ENCODE measurements at places on chromosomes 4 and X.

GRCh38 chr4:70660106-70660505 is 6.2 kb downstream of the JCHAIN start:
- DNase-seq = no peak

GRCh38 chrX:100662796-100663195 is 18.8 kb downstream of the SRPX2 start:
- no peak for DNase-seq

DNA sequence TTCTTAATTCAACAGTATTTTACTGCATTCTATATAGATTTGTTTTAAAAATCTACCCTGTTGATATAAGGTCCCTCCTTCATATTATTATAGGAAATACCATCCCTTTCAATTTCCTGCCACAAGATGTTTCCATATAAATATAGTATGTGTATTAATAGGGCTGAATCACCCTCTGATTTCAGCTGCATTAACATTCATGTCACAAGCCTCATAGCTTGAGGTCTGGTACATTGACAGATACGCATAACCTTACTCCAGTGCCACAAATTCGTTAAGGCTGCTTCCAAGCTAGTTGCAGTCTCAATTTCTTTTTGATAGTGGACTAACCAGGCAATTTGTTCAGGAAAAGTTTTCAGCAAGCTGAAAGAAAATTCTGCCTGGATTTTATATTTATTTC is 128.4 kb downstream of the KLHL34 start:
- DNase-seq = no peak

DNA sequence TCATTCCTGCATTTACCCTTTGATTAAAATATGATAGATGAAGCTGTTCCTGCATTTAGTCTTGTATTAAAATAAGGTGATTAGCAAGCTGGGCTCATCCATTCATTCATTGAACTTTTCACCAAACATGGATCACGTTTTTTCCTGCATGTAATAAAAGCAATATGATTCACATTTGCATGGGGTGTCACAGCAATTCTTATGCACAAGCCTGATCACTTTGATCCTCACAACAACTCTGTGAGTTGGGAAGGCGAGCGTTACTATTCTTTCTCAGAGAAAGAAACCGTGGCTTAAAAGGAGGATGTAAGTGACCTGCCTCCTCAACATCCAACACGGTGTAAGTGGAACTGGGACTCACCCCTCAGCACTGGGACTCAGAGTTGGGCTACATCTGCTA is 20.0 kb downstream of the CHRNA9 start:
- DNase-seq = no peak

- DNase-seq = no peak
Observed at GRCh38 chr4:108060164-108060563, 70.5 kb downstream of the HADH start.

GRCh38 chrX:139850968-139851367 is 81.9 kb downstream of the ATP11C start:
- no peak for DNase-seq

DNA sequence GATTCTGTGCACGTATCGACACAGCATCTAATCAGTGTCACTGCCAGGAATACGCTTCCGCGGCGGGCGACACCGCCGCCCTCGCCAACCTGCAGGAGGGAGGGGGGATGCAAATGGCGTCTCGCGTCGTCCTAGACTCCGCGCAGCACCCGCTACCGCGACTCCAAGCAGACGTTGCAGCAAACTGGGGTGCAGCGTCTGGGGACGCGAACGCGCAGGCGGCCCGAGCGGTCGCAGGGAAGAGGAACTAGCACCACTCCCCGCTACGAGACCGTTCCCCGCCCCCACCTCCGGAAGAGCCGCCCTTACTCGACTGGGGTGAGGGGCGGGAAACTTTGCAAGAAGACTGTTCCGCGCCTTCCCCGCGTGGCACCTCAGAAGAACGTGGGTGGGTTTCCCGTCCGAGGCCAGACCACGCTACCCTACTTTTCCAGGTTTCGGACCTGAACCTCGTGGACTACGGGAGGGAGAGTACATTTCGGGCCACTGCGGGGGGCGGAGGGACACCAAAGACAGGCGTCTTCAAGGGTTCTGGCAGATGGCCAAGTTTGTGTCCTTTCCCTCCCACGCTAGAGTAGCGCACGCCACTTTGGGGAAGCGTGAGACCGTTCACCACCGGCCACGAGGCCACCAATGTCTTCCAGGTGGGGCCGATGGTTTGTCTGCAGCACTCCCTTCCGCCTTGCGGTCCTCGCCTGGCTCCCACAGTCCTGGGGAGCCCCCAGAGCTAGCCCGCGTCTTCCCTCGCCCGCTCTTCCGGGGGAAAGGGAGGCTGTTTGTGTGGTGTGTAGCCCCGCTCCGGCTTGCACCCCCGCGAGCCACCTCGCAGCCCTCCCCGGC is 78.0 kb upstream of the BCOR start:
- DNase-seq = peak; percentile 54

DNA sequence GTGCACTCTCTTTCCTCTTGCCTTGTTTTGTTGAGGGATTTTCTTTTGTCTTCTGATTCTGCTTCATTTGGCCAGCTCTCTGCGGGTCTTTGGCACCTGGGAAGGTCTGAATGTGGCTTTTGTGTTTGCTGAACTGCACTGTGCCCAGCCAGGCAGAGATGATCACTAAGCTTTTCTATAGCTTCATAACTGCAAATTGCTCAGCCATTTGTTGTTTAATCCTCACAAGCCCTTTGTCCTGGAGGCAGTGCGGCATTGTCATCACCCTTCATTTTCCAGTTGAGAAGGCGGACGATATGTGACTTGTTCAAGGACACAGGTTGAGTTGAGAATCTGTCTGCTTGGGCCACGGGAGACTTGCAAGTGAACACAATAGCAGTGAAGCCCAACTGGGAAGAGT is 46.0 kb upstream of the SFRP2 start:
- DNase-seq = no peak

- DNase-seq = no peak
Observed at GRCh38 chrX:136065044-136065671, 79.9 kb downstream of the SLC9A6 start.

DNA sequence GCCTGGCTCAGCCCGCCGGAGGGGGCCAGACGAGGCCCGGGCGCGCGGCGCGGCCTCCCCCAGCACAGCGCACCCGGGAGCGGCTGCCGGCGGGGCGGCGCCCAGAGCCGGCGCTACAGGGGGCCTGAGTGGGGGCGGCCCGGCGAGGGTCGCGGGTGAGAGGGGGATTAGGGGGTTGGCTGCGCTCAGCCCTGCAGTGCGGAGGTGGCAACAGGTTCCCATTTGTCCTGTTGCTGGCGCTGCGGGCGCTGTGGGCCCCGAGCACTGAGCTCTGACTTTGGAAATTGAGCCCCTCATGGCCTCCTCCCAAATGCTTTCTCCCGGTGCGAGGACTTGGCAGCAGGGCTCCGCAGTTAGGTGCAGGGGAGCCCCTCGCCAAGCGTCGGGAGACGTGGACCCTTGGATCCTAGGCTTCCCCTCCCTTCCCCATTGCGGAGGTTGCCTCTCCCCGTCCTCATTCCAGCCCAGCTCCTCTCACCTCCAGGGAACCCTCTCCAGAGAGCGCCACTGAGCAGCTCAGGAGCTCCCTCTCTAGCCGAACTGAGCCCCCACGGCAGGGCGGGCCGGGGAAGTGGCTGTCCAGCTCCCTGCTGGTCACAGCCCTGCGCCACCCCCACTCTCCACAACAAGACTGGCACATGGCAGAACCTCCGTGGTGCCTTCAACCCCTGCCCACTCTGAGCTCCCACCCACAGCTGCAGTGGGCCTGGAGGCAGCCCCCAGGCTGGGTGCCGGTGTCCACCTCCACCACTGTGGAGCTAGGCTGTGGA is 2.5 kb upstream of the DUSP9 start:
- no peak for DNase-seq

- DNase-seq = no peak
Observed at GRCh38 chrX:107851215-107851614, 25.5 kb downstream of the MID2 start.

DNA sequence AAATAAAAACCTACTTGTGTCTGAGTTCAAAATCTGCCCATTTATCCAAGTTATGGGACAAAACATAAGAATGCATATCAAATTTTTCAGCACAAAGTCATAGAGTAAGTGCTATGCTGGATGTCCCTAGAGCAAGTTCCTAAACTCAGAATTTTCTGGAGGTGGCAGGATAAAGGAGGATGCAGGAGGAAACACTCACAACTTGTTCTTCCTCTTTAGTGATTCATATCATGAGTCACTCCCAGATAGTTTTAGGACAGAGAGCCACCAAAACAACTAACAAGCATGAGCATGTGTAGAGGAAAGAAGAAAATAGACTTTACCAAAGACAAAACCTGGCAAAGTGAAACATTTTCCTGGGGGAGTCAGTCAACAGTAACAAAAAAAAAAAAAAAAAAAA is 302.7 kb downstream of the KCTD8 start:
- no peak for DNase-seq

GRCh38 chrX:53684415-53685192 is 1.9 kb downstream of the HUWE1 start:
- DNase-seq = no peak

DNA sequence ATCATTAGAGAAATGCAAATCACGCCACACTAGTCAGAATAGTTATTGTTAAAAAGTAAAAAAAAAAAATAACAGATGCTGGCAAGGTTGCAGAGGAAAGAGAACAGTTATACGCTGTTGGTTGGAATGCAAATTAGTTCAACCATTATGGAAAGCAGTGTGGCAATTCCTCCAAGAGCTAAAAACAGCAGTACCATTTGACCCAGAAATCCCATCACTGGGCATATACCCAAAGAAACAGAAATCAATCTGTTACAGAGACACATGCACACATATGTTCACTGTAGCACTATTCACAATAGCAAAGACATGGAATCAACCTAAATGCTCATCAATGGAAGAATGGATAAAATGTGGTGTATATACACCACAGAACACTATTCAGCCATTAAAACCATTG is 388.7 kb upstream of the FMR1 start:
- no peak for DNase-seq

GRCh38 chrX:1165535-1166196 is 46.8 kb downstream of the CRLF2 start:
- DNase-seq = no peak

- no peak for DNase-seq
Observed at GRCh38 chr4:100146756-100147155, 43.5 kb downstream of the DDIT4L start.

DNA sequence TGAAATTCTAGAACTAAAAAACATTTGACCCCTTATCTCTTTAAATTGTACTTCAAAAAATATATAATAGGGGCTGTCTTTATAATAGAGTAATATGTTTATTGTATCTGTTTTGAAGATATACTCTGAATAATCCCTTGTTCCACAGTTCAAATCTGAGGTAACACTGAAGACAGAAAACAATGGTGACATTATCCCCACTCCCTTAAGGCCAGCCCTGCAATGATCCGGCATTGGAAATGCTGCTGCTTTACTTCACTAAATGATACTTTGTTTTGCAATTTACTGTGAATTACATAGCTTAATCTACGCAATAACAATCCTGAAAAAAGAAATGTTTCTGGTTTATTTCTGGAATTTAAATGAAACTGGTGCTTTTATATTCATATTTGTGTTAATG is 34.4 kb upstream of the ZFP42 start:
- DNase-seq = no peak

- no peak for DNase-seq
Observed at GRCh38 chr4:119832776-119833175, 204.2 kb upstream of the PDE5A start.

DNA sequence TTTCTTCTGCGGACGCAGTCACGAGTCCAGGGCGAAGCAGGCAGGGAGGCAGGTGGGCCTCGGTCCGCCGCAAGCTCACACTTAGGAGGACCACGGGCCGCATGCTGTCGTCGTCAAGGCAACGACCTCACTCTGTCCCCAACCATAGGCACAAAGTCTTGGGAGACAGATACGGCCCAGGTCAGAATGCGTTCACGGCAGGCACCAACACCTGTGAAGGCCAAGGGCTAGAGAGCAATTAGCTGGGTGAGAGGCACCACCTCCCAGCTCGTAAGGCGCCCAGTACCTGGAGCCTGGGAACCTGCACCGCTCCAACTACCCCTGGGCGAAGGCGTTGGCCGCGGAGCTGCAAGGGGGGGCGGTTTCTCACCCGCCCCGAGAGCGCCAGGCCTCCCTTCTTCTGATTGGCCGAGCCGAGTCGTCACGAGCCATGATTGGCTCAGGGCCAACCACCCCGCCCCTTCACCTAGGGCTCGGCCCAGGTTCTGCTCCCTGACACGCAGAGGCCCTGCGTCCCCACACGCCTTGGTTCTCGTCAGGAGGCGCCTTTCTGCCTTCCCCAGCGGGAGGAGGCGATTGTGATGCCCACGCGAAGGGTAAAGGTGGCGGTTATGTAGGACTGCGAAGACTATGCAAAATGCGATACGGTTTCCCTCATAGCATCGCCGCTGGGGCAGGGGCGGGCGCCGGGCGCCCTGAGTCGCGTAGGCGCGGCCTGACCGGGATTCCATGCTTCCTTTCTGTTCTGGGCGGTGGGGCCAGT is at the start of gene CDKL2:
Gene CDKL2, minus strand, starts transcription at position 355 of the 763 bp plus-strand sequence. CDS start 4,540 bp downstream, outside the sequence.
- DNase-seq = peak; percentile 91

GRCh38 chr4:123675567-123675966 is 279.0 kb downstream of the SPRY1 start:
- no peak for DNase-seq

DNA sequence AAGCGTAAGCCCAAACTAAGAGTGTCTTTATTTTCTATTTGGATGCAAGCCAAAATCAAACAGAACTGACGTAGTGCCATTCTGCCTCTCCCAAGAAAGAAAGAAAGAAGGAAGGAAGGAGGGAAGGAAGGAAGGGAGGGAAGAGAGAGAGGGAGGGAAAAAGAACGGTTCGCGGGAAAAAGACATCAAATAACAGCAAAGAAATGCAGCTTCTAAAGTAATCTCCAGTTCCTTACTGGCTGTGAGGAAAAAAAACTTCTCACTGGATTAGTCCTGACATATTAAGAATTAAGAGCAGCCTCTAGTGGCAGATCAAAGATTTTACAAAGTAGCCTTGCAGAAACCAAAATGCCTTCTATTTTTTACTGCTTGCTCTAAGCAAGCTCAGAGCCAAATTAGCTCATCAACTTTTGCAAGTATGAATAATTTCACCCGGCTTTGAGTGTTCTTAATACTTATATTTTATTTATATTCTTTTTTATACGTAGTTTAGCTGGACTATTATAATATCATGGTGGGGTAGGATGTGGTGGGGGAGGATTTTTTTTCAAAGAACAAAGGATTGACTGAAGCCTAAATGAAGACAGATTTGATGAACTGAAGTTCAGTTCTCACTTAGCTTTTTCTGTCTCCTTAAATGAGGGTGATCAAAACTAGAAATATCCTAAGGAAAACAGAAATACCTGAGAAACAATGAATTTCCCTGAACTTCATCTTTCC is 36.6 kb downstream of the PITX2 start:
- DNase-seq = no peak

DNA sequence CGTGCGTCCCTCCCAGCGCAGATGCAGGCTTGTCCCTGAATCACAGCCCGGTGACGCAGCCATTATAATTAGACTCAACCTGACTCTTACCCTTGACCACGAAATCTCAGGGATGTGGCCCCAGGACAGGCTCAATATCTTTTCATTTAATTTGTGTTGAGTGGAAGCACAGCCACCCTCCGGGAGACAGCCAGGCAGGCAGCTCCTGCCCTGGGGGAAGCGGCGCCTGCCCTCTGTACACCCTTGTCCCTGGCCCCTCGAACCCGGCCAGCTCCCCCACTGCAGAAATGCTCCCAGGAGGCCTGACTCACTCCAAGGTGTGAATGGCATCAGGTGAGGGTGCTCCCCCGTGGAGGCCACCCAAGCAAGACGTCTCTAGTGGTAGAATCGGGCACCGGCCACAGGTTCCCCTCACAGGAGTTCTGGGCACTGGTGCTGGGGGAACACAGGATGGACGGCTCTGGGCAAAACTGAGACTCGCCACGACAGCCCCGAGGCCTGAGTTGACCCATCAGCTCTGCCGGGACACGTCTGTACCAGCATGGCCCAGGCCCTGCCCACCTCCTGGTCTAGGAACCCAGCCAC is 2.7 kb downstream of the CPLX1 start:
- DNase-seq = no peak

- DNase-seq = no peak
Observed at GRCh38 chr4:138561276-138561880, 319.2 kb upstream of the SLC7A11 start.

All from SHP77 (cell line).